ENCODE measurements at places on chromosomes 7 and 10.

DNA sequence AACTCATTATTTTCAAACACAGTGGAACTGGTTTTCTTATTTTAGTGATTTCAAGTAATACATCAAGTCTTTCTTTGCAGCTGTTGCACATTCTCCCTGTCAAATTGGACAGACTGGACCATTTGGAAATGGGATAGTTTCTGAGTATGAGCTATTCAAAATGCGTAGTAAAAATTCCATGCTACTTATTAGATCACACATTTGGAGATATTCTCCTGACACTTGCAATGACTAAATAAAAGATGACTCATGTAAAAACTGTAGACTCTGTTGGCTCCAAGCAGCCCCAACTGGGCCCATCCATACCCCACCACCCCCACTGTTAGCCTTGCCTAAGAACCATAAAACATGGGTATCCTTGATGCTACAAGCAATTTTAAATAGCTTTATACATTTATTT lies 25.9 kb upstream of the BICC1 start:
- DNase-seq = no peak

- DNase-seq = no peak
Observed at GRCh38 chr7:64515781-64516180, 47.1 kb downstream of the ZNF680 start.

DNA sequence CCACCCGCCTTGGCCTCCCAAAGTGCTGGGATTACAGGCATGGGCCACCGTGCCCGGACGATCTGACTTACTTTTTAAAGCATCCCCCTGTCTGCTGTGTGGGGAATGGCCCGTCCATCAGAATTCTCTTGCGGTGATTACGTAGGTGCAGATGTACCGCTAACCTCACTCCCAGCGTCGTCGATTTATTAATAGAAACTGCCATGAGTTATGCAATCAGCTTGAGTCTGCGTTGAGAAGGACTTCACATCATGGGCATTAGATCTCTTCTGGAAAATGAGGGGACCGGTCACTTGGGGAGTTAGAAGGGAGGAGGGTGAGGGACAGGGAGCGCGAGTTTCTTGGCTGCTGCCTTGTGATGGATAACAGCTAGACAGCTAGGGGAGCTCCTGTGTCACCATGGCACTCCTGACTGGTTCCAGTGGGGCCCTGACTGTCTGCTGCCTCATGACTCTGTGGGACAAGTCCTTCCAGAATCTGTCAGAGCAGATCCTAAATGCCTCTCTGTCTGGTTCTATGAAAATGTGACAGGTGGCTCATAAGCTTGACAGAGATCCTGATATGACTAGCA lies 35.2 kb downstream of the POR start:
- no peak for DNase-seq

- DNase-seq = no peak
Observed at GRCh38 chr7:43014406-43014805, 82.2 kb downstream of the MRPL32 start.

DNA sequence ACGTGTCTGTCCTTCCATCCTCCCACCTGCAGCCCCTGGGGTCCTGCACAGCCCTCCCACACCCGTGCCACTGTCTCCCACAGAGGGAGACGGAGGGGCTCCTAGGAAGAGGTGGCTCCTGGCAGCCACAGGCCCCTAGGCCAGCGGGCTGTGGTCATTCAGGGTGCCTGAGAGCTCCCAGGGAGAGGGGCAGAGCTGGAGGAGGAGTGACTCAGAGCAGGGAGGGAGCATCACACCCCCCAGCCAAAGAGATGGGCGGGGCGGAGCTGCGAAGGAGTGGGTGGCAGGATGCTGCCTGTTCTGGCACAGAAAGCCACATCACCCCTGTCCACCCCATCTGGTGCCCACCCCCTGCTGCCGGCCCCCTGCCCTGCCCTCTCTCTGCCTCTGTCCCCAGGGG lies 50.5 kb downstream of the STK32C start:
- no peak for DNase-seq

DNA sequence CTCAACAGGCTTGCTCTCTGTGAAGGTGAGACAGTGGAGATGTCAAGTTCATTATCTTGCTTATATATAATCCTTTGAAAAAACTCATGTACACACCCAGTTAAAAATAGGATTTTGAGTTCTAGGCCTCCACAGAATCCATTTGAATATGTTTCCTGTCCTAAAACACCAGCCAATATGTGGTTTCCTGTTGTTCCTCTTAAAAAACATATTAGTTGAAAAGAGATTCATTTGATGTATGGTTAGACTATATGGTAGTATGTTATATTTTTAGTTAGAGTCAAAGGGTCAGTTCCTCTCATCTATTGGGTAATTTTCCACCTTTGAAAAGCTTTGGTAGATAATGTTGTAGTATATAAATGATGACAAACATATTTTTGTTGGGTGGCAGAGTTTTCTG lies 16.0 kb downstream of the PPP1R9A start:
- DNase-seq = no peak

DNA sequence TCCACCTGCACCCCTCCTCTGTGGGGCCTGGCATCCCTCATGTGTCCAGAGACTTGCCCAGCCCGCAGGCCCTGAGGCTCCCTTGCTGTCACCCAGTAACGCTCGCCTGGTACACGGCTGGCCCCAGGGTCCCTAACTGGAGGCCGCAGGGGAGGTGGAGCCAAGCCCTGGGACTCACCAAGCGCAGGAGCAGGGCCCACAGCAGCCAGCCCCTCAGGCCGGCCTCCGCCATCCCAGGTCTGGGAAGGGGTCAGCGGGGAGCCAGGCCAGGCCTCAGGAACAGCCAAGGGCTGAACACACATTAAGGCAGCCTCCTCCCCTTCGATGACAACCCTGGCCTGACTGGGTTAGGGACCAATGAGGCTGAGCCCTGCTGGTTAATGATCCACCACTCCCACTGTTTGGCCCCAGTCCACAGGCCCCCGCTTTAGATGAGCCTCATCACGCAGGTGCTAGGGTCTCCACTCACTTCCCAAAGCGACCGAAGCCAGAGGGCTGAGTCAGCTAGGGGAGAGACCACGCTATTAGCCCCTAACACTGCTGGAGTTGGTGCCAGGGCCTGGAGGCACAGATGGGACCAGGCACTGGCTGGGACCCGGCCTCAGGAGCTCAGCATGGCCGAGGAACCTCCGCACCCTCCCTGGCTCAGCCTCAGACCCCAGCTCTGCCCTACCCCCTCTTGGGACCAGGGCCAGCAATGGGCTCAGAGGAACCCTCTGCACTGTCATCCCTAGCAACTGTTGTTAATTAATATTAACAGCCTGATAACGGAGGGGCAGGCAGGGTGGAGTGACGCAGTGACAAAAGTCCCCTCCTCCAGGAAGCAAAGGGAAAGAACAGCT lies at the start of gene NPC1L1:
TSS of gene NPC1L1 (minus strand) at position 303 of the 842 bp plus-strand sequence. CDS start at position 232, 71 bp downstream.
- DNase-seq = no peak

DNA sequence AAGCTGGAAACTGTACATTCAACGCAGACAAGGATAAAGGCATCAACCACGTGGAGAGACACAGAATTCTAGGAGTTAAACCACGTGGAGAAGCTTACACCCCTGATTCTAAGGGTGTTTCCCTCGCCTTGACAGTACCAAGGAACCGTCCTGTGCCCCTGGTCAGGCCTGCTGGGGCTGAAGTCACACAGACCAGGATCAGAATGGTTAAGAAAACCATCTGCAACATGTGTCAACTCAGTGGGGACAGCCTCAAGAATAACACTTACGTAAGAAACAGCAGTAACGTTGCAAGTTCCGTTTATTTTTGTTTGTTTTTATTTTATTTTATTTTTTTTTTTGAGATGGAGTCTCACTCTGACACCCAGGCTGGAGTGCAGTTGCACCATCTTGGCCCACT lies 55.6 kb downstream of the CHST15 start:
- DNase-seq = no peak

- no peak for DNase-seq
Observed at GRCh38 chr7:148192491-148192890, 398.1 kb upstream of the C7orf33 start.

GRCh38 chr10:12846718-12847117 lies 154.8 kb downstream of the CCDC3 start:
- DNase-seq = no peak

GRCh38 chr7:74173491-74173865 lies 678 bp upstream of the EIF4H start:
- no peak for DNase-seq

GRCh38 chr7:157978766-157979165 lies 608.9 kb downstream of the PTPRN2 start:
- no peak for DNase-seq

DNA sequence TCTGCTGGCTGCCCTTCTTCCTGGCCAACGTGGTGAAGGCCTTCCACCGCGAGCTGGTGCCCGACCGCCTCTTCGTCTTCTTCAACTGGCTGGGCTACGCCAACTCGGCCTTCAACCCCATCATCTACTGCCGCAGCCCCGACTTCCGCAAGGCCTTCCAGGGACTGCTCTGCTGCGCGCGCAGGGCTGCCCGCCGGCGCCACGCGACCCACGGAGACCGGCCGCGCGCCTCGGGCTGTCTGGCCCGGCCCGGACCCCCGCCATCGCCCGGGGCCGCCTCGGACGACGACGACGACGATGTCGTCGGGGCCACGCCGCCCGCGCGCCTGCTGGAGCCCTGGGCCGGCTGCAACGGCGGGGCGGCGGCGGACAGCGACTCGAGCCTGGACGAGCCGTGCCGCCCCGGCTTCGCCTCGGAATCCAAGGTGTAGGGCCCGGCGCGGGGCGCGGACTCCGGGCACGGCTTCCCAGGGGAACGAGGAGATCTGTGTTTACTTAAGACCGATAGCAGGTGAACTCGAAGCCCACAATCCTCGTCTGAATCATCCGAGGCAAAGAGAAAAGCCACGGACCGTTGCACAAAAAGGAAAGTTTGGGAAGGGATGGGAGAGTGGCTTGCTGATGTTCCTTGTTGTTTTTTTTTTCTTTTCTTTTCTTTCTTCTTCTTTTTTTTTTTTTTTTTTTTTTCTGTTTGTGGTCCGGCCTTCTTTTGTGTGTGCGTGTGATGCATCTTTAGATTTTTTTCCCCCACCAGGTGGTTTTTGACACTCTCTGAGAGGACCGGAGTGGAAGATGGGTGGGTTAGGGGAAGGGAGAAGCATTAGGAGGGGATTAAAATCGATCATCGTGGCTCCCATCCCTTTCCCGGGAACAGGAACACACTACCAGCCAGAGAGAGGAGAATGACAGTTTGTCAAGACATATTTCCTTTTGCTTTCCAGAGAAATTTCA lies 1.7 kb downstream of the ADRB1 start:
- peak; percentile 57 for DNase-seq

DNA sequence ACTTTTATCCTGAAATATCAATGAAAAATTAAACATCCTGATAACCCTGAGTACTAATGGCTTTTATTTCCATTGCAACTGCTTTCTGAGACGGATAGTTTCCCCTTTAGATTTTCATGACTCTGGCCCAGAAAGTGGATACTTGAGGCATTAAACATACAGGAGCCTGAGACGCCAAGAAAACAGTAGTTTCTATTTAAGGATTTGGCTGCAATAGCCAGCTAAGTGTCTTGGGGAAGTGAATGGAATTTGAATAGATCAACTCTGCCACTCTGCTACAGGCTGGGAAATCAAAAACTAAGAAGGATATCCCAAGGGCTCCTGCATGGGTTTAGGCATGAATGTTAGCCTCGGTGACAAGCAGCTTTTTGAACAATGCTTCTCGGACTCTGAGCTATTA lies 24.7 kb upstream of the GPAM start:
- DNase-seq = no peak

- no peak for DNase-seq
Observed at GRCh38 chr10:3393958-3394357, 221.4 kb upstream of the PITRM1 start.

DNA sequence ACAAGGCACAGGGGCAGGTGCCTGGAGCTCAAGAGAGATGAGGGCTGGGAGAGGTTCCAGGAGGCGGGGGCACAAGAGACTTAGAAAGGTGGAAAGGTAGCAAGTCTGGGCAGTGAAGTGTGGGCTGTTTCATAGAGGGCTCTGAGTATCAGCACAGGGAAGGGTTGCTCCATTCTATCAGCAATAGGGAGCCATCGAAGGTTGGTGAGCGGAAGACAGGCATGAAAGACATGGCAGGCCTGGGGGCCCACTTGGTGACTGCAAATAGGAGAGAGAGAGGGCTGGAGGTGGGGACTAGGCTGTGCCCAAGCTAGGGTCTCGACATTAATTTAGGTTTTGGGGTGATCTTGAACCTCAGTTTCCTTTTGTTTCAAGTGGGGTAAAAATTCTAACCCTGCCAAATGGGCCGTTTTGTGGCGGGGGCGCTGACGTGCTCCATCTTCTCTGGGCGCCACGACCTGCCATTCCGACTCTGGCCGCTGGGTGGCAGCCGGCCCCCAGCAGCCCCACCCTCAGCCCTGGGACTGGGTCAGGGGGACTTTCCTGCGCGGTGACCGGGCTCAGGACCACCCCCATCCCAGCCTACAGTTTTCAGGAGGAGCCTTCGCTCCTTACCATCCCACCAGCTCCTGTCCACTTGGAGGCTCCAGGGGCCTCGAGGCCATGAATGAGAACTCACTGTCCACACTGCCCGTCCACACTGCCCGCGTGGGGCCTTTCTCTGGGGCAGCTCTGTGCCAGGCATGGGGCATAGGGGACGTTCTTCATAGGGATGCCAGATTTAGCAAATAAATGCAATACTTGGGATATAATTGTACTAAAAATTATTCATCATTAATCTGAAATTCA lies 37.2 kb upstream of the PCBD1 start:
- DNase-seq = peak; percentile 77

DNA sequence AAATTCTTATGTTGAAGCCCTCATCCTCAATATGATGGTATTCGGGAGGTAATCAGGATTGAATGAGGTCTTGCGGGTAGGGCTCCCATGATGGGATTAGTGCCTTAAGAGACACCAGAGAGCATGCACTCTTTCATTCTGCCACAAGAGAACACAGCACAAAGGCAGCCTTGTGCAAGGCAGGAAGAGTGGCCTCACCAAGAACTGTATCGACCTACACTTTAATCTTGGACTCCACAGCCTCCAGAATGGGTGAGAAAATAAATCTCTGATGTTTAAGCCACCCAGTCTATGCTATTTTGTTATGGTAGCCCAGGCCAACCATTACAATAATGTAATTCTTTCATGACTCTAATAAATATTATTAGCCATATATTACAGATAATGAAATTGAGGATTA lies 8.4 kb downstream of the SEM1 start:
- no peak for DNase-seq

GRCh38 chr10:20954519-20954918 lies 57.4 kb upstream of the NEBL start:
- DNase-seq = peak; percentile 73

GRCh38 chr7:28782362-28782761 lies 175.8 kb downstream of the TRIL start:
- DNase-seq = no peak

GRCh38 chr10:60818134-60818770 lies 40.0 kb downstream of the CDK1 start:
- no peak for DNase-seq

Data from WTC11 (cell line).